ENCODE measurements at places on chromosomes 2 and 18.

DNA sequence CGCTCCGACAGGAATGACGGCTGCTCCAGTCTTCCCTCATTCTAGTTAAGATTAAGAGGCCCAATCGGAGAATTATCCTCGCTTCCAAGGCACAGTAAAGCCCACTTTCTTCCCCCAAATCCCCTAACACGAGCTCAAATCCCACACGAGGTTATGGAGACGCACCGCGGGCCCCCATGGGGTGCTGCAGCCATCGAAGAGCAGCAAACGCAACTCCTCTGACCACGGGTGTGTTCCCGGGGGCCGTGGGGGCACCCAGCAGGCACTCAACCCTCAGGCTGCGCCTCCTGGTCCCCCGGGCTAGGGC, 446 bp downstream of the COPS9 start:
- DNase-seq, result no peak

- no peak for DNase-seq
Observed at GRCh38 chr2:158191076-158191895, 89.6 kb downstream of the UPP2 start.

GRCh38 chr18:79206444-79206843, 137.2 kb downstream of the ATP9B start:
- no peak for DNase-seq

DNA sequence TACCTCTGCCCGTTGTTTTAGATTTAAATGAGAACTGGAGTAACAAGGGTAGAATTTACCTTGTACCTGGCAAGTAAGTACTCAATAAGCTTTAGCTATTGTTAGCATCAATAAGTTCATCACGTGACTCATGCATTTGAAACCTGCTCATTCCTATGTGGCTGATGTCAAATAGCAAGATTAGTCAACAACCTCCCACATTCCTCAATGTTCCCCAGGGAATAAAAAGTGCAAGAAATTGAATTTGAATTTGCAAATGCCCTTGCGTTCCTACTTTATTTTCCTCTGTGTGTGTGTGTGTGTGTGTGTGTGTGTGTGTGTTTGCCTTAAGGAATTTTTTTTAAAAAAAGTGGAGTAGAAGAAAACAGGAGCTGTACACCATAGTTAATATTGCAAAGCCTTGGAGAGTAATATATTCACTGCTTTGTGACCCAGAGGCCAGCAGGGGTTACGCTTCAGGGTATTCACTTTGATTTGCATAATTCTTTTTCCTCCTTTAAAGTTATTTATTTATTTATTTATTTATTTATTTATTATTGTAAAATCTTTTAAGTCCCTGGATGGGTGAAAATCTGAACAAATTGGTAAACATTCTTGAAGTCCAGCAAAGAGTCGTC, 43.9 kb upstream of the DNAH7 start:
- no peak for DNase-seq

DNA sequence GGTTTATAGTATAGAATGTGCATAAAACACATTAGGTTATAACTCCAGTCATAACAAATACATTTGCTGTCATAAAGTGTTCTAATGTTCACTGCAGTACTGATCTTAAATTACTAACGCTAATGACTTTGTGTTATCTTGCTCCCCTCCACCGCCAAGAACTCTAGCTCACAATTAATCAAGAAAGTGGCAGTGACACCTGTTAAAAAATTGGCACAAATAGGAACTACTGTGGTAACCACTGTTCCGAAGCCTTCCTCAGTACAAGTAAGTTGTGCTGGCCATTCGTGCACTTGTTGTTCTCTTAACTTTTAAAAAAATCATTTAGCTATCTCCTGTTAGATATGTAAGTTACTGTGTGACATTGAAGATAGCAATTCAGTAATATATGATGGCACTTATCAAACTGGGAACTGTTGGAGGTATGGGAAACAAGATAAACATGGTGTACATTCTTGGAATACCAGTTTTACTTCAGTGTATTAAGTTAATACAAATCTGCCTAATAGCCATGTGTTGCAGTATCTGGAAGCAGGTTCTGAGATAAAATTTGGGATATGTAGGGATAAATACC, 41.2 kb downstream of the TAF4B start:
- no peak for DNase-seq

DNA sequence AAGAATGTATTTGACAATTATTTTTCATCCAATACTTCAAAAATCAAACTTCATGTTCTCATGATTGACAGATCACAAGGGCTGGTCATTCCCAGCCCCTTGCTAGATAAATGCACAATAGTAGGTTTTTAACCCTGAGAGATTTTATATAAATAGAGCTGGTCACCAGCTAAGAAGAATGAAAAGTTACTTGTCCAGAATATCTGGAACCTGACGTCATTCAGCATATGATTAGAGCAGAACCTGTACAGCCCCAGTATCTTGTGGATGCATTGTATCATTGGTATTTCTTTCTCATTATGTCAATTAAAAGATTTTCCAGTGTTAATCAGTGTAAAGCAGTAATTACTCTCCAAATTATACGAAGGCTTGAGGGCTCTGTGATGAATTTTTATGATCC, 202.8 kb upstream of the RND3 start:
- no peak for DNase-seq

- DNase-seq, result no peak
Observed at GRCh38 chr2:127792805-127793204, 18.2 kb downstream of the WDR33 start.

DNA sequence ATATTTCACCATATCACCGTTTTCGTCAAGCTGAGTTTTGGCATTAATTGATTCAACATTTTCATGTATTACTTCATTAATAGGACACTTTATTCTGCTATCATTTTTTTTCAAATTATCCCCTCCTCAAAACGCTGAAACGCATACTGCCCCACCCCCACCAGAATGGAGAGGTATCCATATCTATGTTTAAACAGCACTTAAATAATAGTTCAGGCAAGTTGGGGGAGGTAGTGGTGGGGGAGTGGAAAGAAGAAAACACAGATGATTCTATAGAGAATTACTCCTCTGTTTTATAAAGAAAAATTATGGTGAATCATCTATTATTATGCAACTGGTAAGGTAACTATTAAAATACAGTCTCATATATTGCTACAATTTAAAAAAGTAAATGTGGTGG, 314.4 kb upstream of the ZEB2 start:
- DNase-seq, result no peak

GRCh38 chr2:181041661-181042060, 61.3 kb downstream of the UBE2E3 start:
- DNase-seq, result no peak

DNA sequence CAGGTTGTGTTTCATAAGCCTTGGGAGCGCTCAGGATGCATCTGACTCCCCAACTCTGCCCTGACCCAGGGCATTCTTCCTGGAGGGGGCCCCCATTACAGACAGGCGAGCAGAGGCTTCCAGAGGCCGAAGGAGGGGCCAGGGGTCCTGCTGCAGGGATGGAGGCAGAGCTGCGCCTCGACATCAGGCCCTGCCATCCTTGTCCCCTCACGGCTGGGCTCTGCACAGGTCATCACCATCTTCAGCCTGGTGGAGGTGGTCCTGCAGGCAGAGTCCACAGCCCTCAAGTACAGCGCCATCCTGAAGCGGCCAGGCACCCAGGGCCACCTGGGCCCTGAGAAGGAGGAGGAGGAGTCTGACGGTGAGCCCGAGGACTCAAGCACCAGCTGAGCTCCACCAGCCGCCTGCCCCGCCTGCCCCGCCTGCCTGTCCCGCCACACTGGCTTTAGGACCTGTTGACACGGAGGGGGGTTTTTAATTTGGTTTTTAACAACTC, 42.3 kb upstream of the ALPP start:
- no peak for DNase-seq

Data from stimulated activated CD8-positive, alpha-beta memory T cell treated with anti-CD3 and anti-CD28 coated beads, Interleukin-15, amount 100 ng/mL, for 1 hour (primary cell).